ENCODE measurements at places on chromosomes 16 and 17.

DNA sequence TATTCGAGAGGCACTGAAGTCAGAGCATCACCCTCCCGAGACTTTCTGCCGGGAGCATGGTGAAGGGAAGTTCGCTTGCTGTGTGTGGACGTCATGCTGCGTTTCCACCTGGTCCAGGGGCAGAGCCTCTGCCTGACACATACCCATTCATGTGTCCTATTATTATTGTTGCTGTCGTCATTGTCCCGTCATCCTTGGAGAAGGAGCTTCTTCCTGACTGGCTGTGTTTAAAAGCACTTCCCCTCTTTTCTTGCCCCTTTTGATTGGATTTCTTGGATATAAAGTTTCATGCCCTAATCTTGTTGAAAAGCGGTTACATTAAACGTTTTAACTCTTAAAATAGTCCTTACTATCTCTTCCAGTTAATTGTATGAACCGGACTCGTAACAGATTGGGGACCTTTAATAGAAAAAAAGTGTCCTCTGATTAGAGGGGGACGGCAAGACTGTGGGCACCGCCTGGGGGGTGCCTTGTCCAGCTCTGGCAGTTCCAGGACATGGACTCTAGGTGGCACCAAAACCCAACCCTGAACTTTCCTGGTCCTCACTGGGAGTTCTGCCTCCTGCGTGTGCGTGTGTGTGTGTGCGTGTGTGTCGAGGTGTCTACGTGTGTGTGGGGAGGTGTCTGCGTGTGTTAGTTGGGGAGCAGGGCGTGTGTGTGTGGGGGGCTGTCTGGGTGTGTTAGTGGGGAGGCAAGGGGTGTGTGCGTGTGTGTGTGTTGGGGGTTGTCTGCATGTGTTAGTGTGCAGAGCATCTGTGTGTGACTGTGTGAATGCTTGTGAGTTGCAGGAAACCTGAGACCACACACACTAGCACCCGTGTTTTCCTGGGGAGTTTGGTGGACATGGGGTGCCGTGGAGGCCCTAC is 133.3 kb upstream of the CIBAR2 start:
- ATAC-seq: peak; percentile 49

DNA sequence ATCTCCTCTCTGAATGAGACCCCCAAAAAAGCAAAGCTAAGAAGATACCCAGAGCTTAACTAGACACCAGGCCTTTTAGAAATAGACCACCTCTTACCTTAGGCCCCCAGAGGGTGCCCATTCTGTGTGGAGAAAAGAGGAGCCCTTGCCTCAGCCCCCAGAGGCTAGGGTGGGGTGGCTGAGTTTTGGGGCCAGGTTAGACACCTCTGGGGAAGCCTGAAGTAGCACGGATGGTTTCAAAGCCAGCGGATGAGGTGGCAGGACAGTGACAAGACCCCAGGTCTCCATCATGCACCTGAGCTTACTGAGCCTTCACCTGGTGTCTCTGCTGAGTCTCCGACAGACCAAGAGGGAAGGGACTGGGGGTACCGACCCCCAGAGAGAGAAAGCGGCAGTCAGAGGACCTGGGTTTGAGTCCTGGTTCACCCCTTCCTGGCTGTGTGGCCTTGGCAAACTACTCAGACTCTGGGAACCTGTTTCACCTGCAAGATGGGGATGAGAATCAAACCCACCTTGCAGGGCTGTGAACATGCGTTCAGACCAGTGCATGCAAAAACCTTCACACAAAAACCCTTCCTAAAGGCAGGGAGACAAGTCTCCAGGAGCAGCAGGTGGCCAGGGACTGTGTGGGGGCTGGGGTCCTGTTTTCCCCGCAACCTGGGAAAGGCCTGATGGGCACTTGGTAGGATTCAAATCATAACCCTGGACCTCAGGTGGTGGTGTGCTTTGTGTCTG is 7.7 kb downstream of the SCGB1C2 start:
- ATAC-seq: no peak

- peak; percentile 75 for ATAC-seq
These were observed 201.2 kb downstream of the UTP18 start for GRCh38 chr17:51461578-51462004.

- peak; percentile 8 for ATAC-seq
These were observed 390 bp downstream of the MNT start for GRCh38 chr17:2400474-2400866.

DNA sequence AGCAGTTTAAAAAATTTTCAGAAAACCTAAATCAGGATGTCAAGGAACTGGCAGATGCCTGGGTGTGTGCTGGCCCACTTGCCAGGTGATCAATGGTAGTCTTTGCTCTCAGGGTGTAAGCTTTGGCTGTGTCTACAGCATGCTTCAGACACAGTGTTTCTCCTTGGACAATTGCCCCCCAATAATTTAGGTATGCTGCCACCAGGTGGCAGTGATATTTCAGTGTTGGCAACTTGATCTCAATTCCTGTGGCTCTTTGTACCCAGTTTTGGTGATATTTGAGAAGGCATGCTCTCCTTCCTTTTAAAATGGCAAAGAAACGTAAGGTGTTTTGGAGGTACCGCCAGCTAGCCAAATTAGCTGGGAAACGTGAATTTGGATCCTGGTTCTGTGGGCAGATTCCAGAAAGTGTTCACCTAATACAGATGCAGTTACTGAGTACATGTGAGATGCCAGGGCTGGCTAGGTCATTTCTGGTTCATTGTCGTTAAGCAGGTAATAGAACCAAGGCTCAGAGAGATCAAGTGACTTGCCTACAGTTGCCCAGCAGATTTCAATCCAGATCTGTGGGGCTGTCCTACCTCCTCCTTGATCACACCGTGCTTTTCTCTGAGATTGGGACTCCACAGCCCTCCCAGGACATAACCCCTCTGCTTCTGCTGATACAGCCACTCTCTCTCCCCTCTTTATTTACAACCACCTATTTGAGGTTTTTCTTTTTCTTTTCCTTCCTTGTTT is 155.6 kb upstream of the PLCG2 start:
- no peak for ATAC-seq

DNA sequence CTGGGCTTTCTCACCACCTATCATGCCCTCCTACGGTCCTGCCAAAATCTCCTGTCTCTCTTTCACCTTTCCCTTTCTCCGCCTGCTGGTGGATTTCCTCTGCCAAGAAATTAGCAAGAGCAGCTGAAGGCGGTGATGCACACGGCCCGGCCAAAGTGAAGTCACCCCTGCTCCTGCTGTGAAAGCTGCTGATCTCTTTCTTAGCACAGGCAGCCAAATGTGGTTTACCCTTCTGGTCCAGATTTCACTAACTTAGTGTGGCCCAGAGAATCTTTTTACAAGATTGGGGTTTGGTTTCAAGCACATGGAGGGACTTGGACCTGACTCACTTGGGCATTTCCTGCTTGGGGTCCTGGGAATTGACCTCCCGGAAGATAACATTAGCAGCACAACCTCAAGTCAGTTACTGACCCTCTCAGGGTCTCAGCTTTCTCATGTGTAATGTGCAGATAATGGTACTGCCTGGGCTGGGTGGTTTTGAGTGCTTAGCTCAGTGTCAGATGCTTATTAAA is 155.7 kb downstream of the SOCS1 start:
- ATAC-seq: peak; percentile 83

- ATAC-seq: no peak
These were observed 85.7 kb downstream of the TIMM22 start for GRCh38 chr17:1082579-1082978.

DNA sequence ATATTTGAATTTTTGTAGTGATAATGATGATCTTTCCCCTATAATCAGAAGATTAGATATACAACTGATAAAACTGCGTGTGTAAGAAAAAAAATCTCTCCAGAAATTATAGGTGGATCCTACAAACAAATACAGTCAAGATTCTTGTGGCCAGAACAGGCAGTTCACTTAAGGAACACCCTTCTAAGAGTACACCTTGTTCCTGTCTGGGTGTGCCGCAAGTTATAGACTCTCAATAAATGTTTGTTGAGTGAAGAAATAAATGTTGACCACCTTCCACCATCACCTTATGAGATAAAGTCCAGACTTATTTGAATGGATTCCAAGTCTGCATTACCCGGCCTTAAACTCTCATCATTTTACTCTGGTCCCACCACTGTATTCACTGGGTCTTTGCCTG is 45.7 kb upstream of the SCNN1B start:
- ATAC-seq: no peak

DNA sequence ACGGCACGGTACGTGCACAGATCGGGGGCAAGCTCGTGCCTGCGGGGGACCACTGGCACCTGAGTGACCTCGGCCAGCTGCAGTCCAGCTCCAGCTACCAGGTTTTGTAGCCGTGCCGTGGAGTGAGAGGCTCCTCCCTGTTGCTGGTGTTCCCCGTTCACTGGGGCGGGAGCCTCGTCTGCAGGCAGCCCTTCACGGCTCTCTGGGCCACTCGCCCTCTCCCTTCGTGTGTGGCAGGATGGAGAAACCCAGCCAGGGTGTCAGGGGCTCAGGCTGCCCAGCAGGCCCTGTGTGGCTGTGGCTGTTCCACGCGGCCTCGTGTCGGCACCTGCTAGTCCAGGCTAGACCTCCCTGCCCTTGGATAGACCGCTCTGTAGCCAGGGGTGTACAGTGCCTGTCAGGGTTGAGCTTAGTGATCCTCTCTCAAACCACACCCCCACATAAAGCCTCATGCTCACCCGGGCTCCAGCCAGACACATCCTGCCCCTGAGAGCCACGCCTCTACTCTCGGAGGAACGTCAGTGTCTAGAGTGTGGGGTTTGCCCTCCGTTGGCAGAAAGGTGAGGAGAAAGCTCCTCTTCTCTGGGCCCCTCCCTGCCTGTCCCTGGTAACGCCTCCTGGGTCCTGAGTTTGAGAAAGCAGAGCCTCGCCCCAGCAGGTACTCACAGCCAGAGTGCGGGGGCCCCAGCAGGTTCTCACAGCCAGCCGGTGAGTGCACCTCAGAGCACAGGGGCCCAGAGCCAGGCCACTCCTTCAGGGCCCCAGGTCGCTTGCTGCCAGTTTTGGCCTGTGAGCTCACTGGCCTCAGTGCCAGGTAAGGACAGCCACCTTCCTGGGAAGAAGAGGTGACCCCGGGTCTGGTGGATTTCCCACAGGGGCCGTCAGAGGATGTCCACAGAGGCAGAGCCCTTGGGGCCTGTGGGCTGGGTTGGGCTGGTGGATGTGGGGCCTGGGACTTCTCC is 27.7 kb downstream of the NME3 start:
- ATAC-seq: no peak

GRCh38 chr16:31089199-31089598 is 456 bp upstream of the PRSS53 start:
- no peak for ATAC-seq

DNA sequence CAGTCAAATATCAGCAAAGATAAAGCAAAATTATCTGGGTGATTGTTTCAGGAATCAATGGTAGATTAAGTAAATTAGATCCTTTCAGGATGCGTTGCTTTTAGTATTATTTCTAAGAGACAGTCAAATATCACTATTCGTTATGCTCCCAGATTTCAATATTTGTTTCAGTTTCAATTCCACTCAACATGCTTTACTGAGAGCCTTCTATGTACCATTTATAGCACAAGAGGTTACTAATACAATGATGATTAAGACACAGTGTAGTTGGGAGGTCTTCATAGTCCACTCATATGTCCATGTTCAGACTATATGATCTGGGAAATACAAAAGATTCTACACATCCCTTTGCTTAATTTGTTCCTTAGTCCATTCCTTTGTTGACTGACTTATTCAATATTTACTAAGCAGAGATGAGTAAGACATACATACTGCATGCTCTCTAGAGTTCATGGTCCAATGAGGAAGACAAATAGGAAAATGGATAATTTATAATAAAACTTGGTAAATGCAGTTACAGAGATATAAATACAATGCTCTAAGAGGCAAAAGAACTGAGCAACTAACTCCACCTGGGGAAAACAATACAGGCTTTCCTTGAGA is 88.2 kb upstream of the NOG start:
- ATAC-seq: no peak

GRCh38 chr16:75461575-75461974 is 2.9 kb downstream of the TMEM170A start:
- ATAC-seq: no peak

DNA sequence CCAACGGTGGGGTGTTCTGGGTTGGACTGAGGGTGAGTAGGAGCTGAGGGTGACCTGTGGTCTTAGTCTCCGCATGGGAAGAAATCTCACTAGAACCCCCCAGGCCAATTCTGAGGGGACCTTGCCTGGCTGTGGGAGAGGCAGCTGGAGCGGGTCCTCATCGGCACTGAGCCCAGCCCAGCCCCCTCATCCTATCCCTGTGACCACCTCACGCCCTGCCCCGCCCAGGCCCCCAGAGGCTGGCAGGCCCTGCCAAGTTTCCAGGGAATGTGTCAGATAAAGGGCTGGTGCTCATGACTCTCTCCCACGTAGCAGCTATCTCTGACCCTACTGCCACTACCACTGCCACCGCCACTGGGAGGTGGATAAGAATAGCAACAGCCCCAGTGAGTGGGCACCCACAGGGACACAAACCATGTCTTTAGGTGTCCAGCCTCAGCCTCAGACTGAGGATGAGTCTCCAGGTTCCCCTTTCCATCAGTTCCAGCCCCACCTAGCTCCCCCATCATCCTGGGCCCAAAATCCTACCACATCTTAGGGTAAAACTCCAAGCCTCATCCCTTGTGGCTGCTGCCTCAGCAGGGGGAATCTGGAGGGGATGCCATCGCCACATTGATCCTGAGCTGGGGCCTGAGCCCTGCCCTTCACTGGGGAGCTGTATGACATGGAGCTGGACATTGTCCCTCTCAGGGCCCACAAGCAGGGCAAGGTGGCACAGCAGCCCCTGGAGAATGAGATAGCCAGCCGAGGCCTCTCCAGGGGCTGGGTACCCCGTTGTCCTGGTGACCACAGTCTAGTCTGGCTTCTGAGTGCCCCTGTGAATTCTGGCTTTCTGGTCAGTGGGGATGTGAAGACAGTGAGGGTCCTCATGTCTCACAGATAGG is 14.9 kb downstream of the CDH16 start:
- ATAC-seq: no peak

DNA sequence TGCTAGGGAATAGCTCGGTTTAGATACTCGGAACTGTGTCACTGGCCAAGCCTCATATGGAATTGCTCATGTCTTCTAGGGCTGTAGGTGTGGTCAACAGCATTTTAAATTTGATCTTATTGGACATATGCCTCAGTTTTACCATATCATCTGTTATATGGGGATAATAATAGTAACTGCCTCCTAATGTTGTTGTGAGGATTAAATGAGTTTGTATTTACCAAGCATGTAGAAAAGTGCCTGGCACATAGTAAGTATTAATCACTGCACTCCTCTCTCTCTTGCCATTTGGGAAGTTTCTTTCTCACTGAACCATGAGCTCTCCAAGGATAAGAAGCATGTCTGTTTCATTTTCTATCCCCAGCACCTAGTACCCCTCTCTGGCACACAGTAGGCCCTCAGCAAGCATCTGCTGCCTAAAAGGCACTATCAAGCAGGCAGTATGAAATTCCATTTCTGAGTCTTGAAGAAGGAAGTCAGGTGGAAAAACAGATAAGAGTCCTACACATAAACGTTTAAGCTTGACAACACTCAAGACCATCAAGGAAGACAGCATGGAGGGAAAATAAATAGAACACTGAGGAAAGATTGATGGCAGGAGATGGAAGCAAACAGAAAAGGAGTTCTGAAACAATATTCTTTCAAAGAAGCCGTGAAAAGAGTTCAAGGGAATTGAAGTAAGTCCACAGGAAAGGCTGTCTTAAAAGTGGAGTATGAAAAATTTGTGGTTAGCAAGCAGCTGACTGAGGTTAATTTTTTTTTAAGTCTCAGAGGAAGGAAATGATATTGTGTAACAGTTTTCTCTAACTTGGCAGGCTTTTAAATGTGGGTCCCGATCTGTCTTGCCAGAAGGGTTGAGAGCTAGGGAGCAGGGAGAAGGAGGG is 2.2 kb upstream of the ATP6V0A1 start:
- ATAC-seq: no peak

Measured in activated T-helper 17 cell treated with anti-CD3 and anti-CD28 coated beads, Interleukin-2, amount 50 U/mL, for 72 hours (primary cell).